AG04450 (cell line): ENCODE measurements at places on chromosomes 3 and 15.

DNA sequence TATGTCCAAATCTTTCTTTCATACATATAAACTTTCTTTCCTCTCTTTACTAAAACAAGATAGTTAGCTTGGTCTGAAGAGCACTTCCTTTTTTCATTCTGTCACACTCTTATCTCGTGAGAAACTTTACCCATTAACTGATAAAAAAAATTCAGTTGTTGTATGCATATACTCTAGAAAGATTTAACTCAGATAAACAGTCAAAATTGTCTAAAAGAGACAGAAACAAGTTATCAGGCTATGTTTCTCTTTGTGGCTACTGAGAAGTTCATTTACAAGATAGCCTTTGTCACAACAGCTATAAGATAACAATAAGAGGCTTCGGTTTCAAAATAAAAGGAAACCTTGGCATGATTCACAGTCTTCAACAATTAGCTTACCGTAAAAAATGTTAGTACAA lies 235.7 kb upstream of the ATP10A start:
- no peak for DNase-seq

DNA sequence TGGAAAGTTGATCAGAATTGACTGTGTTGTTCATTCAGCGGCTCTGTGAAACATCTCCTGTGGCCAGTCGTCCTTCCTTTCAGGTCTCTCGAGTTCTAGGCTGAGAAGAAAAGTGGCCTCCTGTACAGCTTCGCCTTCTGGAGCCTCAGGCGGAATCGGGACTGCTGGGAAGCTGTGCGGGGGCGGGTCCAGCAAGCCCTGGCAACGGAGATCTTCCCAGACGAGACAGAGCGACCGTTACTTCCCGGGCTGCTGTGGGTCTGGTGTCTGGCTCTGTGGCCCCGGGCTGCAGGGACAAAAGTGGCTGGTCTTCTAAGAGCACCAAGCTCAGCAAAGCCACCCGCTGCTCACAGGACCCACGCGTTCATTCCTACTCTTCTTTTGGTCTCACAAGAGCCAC lies 88.6 kb upstream of the CACNA2D3 start:
- no peak for DNase-seq

GRCh38 chr15:67980171-67980570 lies 73.9 kb upstream of the PIAS1 start:
- no peak for DNase-seq

GRCh38 chr15:85762756-85763127 lies 32.0 kb downstream of the KLHL25 start:
- no peak for DNase-seq

GRCh38 chr15:83582381-83582780 lies 71.5 kb upstream of the ADAMTSL3 start:
- DNase-seq = no peak

- DNase-seq = no peak
Measured at GRCh38 chr15:78340231-78341056, at the start of gene CRABP1. Gene CRABP1 (plus strand): TSS chr15:78340353. CDS start chr15:78340429, 76 bp downstream.

- DNase-seq = no peak
Measured at GRCh38 chr3:141528800-141529199, 42.0 kb downstream of the RASA2 start.

- DNase-seq = peak; percentile 50
Measured at GRCh38 chr3:138186803-138187295, 252 bp upstream of the ARMC8 start.

DNA sequence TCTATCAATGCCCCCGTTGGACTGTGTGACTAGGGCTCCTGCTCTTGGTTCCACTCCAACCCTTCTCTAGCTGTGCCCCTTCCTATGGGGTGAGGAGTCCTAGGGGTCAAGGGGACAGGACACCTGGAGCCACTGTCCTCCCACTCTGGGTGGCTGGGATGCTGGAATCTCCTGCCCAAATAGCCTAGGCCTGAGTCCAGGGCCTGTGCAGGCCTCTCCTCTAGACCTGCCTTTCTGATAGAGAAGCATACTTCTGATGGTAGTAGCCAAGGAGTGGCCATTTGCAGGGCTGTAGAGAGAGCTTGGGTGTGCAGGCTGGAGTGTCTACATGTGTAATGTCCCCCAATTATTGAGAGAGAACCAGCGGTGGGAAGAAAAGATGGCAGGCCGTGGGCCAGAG lies 54.2 kb downstream of the ITGA11 start:
- DNase-seq = no peak

GRCh38 chr3:186806089-186807055 lies at the start of gene RFC4:
Gene RFC4 (minus strand): TSS chr3:186806482. CDS start chr3:186804713, 1,769 bp downstream.
- DNase-seq = no peak

- DNase-seq = no peak
Measured at GRCh38 chr15:64842096-64842939, 603 bp downstream of the PLEKHO2 start.

DNA sequence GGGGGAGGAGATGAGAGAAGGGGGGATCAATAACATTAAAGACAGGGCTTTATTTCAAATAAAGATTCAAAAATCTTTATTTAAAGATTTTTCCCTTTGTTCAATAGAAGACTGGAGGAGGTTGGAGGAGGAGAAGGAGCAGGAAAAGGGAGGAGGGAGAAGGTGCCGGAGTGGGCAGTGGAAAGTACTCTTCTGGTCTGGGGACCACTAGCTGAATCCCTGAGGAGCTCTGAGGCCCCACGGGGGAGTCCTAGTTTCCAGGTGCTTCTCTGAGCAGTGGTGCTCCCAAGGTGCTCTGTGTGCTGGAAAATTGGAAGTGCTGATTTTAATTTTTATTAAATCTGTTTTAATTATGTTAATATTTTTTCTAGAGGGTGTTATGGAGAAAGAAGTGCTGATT lies 19.4 kb upstream of the SEMA4B start:
- no peak for DNase-seq

GRCh38 chr3:98209244-98209643 lies 42.7 kb downstream of the OR5H15 start:
- DNase-seq = no peak

DNA sequence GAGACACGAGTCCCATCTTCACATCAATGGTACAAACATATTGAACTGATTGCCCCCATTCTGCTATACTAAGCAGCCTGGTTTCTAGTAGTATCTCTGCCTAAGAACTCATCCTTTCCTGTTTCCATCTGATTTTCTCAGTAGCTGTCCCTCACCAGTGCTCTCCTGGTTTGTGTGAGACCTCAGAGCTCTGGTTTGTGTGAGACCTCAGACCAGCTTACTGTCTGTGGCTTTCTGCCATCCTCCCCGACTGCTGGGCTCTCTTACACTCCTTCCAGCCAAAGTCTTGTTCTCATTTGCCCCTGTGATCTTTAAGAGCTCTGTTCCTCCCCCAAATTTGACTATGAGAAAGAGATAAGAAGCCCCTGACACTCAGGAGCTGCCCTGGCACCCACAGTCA lies 41.1 kb upstream of the NEDD4 start:
- no peak for DNase-seq

DNA sequence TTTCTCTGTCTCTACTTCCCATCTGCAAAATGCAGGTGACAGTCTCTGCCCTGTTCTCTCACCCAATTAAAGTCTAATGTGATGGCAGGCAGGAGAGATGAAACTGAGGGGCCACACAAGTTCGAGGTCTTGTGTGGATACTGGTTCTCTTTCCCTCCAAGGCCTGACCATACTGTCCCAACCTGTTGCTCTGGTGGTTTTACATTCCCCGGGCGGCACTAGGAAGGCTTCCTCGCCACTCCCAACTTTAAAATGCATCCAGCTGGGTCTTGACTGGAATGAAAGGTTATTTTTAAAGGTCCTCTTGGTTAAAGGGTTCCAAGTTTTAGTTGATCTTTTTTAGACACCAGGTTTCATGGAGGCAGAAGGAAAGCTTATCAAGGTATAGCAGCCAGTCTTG lies 37.2 kb downstream of the WHAMM start:
- no peak for DNase-seq

GRCh38 chr15:63252292-63252691 lies 25.1 kb upstream of the APH1B start:
- DNase-seq = no peak

- DNase-seq = no peak
Measured at GRCh38 chr15:35596285-35596684, 50.3 kb upstream of the DPH6 start.

DNA sequence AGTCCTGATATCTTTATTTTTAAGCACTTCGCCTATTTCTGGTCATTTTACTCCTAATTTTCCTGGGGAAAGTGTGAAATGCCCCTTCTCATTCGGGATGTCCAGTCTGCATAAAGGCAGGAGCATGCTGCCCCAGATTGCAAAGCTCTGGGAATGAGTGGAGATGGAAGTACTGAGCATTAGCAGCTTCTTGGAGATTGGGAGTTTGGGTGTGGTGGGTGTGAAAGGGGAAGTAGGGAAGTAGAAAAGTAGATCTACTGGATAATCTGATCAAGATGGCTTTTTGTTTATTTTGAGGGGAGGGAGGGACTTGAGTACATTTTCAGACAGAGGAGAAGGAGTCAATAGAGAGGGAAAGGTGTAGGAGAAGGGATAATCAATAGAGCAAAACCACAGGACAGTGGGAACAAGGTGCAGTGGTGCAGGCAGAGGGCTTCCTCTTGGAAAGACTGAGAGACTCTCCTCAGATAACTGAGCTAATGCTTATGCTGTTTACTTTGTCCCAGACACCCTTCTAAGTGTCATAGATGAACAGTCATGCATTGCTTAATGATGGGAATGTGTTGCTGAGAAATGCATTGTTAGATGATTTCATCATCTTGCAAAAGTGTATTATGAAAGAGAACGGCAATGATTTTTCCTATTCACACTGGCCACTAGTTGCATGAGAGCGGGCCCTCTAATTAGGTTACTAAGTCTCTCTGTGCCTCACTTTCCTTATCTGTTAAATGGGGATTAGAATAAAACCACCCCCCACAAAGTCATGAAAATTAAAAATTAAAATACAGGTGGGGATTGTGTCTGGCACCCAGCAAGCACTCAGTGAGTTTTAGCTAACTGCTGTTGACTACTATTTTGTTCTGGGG lies 45.5 kb downstream of the PHLDB2 start:
- DNase-seq = peak; percentile 59

DNA sequence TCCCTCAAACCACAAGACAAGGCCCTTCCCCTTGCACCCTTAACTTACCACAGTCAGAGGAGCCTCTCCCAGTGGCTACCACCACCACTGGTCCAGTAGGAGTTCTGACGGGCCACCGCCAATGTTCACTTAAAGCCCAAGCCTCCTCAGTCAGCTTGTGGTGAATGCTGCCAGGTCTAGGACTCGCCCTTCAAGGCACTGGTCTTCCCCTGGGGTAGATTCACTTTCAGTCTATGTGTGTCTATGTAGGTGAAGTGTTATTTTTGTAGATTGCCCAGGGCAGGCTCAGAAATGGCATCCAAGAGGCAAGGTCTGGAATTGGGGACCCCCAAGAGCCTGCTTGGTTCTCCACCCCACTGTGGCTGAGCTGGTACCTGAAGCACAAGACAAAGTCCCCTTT lies 15.4 kb upstream of the CASR start:
- no peak for DNase-seq

DNA sequence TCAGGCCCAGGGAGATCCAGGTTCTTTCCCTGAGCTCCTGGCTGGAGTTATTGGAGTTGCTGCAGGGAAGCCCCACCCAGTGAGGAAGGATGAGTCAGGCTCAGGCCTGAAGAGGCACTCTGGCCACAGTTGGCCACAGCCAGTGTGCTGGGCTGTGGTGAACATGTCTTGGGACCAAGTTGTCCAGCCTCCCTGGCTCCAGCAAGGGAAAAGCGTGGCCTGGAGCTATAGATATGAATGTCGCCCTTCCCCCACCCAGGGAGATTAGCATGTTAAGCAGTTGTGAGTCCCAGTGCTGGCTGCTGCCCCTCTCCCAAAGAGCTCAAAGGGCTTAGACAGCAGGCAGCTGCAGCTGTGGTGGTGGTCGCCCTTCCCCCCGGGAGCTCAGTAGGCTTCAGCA lies 963.2 kb downstream of the ROBO2 start:
- DNase-seq = no peak

GRCh38 chr3:186971578-186971977 lies 41.3 kb downstream of the ST6GAL1 start:
- DNase-seq = no peak

DNA sequence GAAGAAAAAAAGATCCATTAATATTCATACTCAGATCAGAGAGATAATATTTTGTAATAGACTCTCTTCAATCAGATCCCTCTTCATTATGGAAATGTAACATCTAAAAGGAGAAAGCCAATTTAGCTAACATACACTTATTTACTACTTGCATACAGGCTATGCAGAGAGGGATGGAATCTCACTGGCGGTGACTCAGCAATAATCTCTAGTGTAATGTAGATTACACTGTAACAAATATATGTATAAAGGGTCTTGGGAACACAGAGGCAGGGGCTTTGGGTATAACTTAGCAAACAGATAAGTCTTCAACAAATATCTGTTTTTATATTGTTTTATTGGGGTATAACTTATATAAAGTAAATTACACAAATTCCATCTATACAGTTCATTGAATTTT lies 69.6 kb downstream of the CGNL1 start:
- DNase-seq = no peak

DNA sequence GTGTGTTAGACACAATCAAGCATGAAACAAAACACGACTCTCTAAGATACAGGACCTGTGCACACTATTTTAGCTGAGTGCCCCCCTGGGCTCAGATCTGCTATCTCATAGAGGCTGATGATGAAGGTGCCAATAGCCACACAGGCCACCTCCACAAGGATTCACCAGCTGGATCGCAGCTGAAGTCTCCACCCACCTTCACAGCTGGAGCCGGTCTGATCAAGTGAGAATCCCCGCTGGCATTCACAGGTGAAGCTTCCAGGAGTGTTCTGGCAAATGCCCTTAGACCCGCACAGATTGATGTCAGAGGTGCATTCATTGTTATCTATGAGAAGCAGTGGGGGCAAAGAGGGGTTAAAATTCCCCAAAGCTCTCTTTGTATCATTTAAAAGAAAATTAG lies 90.1 kb downstream of the DUT start:
- DNase-seq = no peak

GRCh38 chr15:41990691-41991090 lies 18.3 kb upstream of the EHD4 start:
- no peak for DNase-seq

- DNase-seq = no peak
Measured at GRCh38 chr15:101625980-101626379, 26.2 kb downstream of the TM2D3 start.

DNA sequence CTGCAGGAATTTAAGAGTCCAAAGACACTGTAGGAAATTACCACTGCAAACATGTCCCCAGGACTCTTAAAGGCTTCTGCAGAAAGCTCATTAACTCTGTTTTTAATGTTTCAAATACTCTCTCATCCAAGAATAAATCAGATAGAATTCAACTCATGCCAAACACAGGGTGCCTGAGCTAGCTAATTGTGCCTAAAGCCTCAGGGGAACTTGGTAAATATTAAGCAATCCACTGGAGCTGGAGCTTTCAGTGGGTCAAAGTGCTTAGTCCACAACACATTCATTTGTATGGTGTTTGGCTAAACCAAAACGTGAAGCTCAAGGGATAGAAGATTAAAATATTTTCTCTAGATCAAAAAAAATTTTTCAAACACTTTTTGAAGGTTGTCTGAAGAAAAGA lies 131.4 kb downstream of the THRB start:
- no peak for DNase-seq

GRCh38 chr3:37127340-37127739 lies 47.0 kb downstream of the LRRFIP2 start:
- DNase-seq = no peak

DNA sequence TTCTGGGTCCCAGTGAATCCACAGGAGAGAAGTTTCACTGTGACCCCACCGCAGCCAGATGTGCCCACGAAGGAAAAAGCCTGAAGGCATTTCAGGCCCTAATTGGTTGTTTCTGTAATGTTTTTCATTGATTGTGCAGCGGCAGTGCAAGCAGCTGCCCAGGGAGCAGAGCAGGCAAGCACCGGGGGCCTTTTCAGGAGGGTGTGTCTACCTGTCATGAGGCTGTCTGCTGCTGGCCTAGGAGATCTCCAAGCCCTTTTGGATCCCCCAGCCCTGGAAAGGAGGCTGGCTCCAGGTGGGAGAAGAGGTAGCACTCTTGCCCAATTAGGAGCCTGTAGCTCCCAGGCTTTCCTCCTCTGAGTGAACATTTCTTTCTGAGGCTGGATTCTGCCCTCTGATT lies 108.8 kb downstream of the EPHB1 start:
- DNase-seq = no peak
